Stimulated activated CD8-positive, alpha-beta memory T cell treated with anti-CD3 and anti-CD28 coated beads, Interleukin-2, amount 100 ng/mL, for 48 hours (primary cell): ENCODE measurements at places on chromosomes 5 and 9.

- peak; percentile 23 for DNase-seq
These were observed 75.0 kb downstream of the TNC start for GRCh38 chr9:115042781-115043509.

GRCh38 chr5:173796721-173797495, 91.2 kb upstream of the CPEB4 start:
- DNase-seq: no peak

- DNase-seq: no peak
These were observed 3.8 kb downstream of the ZFYVE16 start for GRCh38 chr5:80411589-80412219.

DNA sequence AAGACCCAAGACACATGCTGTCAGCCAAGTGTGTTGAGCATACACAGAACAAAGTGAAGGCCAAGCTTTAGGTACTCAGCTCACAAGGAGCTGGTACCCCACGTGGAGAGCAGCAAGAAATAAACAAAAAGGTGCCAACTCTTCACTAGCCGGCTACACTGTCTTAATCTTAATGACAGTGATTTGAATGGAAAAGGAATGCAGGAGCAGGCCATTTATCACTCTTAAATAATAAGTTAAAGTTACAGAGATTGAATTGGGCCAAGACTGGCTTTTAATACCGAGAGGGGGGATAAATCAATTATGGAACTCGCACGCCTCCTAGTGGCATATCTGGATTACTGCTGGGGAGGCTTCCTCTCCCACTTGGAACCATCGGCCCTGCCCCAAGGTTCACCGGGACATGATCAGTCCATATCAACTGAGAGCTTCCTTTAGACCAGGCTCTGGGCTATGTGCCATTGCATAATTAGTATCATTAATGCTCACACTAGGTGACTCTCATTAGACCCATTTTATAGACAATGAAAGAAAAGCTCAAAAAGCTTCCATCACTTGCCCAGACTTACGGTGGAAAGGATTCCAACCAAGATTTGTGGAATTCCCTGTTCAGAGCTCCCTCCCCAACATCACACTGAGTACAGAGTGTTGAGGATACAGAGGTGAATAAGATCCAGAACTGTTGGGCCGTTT, 94.0 kb downstream of the ACTL7B start:
- peak; percentile 7 for DNase-seq

DNA sequence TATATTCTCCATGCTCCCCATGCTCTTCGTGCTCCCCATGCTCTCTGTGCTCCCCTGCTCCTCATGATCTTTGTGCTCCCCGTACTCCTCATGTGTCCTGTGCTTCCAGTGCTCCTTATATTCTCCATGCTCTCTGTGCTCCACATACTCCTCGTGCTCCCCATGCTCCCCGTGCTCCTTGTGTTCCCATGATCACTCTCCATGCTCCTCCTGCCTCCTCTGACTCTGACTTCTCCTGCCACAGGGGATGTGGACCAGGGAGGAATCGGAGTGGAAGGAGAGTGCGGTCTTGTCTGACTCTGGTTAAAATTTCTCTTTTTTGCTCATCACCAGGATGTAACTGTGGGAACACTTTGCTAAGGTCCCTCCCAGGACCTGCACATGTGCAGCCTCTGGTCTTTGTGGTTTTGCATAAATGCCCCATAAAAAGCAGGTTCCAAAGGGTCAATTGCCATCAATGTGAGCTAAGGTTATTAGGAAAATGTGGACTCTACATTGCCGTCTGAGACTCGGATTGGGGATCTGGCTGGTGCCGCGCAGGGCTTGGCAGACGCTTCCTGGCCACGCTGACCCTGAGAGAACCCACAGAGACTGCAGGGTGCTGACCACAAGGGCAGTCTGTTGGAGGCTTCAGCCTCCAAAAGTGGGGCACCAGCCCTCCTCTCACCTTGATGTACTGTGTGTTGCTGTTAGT, 52.5 kb downstream of the TRIP13 start:
- DNase-seq: no peak

GRCh38 chr9:95793924-95794828, 81.3 kb upstream of the ERCC6L2 start:
- no peak for DNase-seq
